Activated CD4-positive, alpha-beta T cell treated with anti-CD3 and anti-CD28 coated beads, Interleukin-2, amount 10 ng/mL, durations not matched to agents 24 days and 14 days (primary cell): ENCODE measurements at places on chromosomes 7 and 10. TPM values are rescaled to one million over a fixed set of nuclear protein-coding genes. Genes with fewer than 3 reads are reported as not detected.

The AGMO gene
- not detected in 2 replicates for total RNA-seq

DNA sequence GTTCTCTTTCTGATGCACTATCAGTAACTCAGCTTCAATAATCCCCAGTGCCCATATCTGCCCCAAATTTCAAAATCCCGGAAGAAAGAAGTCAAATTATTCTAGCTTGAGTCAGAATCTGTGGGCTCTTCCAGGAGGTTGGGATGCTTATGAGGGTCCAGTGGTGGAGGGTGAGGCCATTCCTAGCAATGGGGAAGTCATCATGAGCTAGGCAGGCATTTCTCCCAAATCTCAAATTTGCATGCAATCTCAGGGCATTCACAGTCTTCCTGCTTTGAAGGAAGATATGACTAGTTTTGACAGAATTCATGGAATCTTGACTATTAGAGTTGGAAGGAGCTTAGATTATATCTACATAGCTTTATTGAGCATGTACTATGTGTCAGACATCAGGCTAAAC lies 164.3 kb upstream of the AGK start:
- DNase-seq = no peak
- H3K4me3 ChIP-seq = no peak overlapping the region
- no peaks in the 10 kb centered on the region for H3K36me3 ChIP-seq
- peaks cover 4% of the 10 kb centered on the region for H3K27me3 ChIP-seq

The ST8SIA6 gene
- not detected in 2 replicates for total RNA-seq

DNA sequence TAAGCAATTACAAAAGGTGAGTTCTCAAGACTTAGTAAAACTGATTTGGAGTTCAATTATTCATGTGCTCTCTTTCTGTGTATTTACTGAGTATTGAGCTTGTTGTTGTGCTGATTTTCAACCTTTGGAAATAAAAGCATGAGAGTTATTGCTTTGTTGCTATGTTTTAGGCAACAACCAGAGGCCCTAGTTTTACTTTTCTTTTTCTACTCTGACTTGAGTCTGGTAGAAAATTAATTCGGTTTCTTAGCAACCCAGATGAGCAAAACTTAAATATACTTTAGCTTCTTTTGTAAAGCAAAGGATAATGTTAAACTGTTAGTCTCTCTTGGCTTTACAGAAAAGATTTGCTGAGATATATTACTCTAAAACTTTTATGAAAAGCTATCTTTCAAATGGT lies 66.4 kb upstream of the SCIN start:
- no peaks in the 10 kb centered on the region for H3K4me1 ChIP-seq
- H3K36me3 ChIP-seq = no peaks in the 10 kb centered on the region
- no peak overlapping the region for H3K27ac ChIP-seq
- H3K27me3 ChIP-seq = no peaks in the 10 kb centered on the region

The CYP3A7 gene
- total RNA-seq = not detected in 2 replicates

- H3K27ac ChIP-seq = no peak overlapping the region
- peaks cover 30% of the 10 kb centered on the region for H3K27me3 ChIP-seq
- DNase-seq = peak; percentile 68
- H3K36me3 ChIP-seq = no peaks in the 10 kb centered on the region
- H3K4me1 ChIP-seq = peaks cover 11% of the 10 kb centered on the region
Measured at GRCh38 chr10:89213191-89213808, 6.2 kb upstream of the CH25H start.

GRCh38 chr10:96292971-96293920 lies 11.0 kb upstream of the DNTT start:
- H3K4me3 ChIP-seq = no peak overlapping the region
- H3K27ac ChIP-seq = no peak overlapping the region
- peaks cover 10% of the 10 kb centered on the region for H3K4me1 ChIP-seq
- DNase-seq = peak; percentile 69
- H3K27me3 ChIP-seq = peaks cover 2% of the 10 kb centered on the region

- H3K27ac ChIP-seq = no peak overlapping the region
- no peaks in the 10 kb centered on the region for H3K36me3 ChIP-seq
- DNase-seq = no peak
- H3K4me1 ChIP-seq = no peaks in the 10 kb centered on the region
Measured at GRCh38 chr10:54434782-54435181, 366.2 kb downstream of the PCDH15 start.
